Endothelial cell (in vitro differentiated cells): ENCODE measurements at places on chromosomes 1 and 21. TPM values are rescaled to one million over a fixed set of nuclear protein-coding genes. Genes with fewer than 3 reads are reported as not detected.
A peak's percentile ranks its signal among the peaks of the same experiment; 100 is the strongest.

SPRR2F gene
- not detected for total RNA-seq

GNAT2 gene
- 0.26 TPM for total RNA-seq

LRRC38 gene
- not detected for total RNA-seq

DNA sequence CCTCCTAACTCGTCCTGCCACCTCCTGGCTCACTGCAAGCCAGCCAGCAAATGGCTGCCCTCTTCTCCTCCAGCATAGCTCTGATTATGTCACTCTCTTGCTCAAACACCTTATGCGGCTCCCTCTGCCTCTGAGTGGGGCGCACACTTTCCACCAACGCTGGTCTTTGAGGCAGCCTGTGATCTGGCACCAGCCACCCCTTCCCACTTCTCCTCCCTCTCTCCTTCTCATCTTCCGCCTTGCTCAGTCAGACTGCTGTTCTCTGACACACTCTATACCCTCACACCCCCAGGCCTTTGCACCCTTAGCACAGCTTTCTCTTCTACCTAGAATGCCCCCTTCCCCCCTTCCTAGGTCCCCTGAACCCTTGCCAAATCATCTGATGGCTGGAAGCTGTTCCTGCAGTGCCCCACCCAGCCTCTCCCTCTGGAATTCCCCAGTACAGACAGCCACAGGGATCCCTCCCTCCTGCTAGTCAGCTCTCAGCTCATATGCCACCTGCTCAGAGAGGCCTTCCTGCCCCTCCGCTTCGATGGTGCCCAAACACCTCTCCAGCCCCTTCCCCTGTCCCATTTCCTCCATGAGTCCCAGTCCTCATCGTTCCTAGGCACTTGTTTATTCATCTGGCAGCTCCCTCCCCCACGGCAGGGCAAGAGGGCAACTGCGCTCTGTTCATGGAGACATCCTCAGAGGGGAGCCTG is 21.7 kb upstream of the PEF1 start:
- H3K4me3 ChIP-seq = no peak overlapping the region
- H3K4me1 ChIP-seq = peaks cover 20% of the 10 kb centered on the region
- peaks cover 11% of the 10 kb centered on the region for H3K27me3 ChIP-seq
- peaks cover 4% of the 10 kb centered on the region for H3K36me3 ChIP-seq

GRCh38 chr21:41216486-41216885 is 48.5 kb downstream of the BACE2 start:
- H3K27me3 ChIP-seq = peaks cover 5% of the 10 kb centered on the region
- peaks cover 44% of the 10 kb centered on the region for H3K36me3 ChIP-seq
- H3K27ac ChIP-seq = no peak overlapping the region
- no peak for DNase-seq

DNA sequence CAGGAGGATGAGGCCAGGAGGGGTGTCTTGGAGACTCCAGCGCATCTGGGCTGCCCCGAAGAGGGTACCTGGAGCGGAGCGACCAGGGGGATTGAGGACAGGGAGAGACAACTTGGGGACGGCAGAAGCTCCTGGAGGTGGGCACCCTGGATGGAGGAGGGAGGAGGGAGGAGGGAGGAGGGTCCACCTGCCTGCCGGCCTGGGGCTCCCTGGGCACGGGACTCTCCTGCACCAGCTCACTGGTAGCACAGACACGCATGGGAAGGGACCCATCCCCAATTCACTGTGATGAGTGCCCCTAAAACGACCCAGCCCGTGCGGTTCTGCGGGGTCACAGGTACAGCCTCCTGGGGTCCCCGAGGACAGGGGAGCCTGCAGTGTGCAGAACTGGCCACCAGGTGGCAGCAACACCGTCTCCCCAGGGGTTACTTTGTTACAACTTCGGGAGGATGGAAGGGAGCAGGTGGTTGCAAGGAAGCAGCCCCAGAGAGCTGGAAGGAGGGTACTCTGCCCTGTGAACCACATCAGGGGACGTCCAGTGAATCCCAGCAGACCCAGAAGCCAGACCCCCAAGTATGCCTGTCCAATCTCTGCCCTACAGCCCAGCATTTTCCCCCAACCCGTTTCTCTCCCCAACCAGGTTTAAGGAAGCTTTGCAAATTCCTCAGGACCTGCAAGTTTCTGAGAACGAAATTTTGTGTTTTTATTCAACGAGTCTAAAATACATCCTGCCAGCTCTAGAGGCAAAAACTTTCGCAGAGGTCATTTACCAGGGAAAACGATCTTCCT is 482.4 kb downstream of the NPHP4 start:
- no peak overlapping the region for H3K4me3 ChIP-seq
- DNase-seq = peak; percentile 84
- no peak overlapping the region for H3K27ac ChIP-seq
- H3K36me3 ChIP-seq = no peaks in the 10 kb centered on the region
- H3K27me3 ChIP-seq = peaks cover 6% of the 10 kb centered on the region

DNA sequence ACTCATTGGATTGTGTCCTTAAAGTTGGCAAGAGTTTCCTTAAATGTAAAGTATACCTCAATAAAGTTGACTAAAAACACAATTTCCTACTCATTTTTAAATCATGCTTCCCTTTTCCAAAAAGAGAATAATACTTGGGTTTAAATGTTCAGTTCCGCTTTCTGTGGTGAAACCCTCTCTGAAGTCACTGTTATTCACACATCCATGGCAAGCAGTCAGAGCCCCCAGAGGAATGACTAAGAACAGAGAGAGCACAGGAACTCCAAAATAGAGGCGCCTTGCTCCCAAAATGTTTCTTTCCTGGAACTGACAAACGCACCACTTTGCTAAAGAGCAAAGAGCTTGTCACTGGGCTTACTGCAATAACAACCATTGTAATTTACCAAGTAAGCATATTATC is 142.5 kb downstream of the TIAM1 start:
- no peak overlapping the region for H3K27ac ChIP-seq
- no peaks in the 10 kb centered on the region for H3K4me1 ChIP-seq
- H3K27me3 ChIP-seq = peaks cover 4% of the 10 kb centered on the region

- no peak overlapping the region for H3K4me3 ChIP-seq
- no peaks in the 10 kb centered on the region for H3K36me3 ChIP-seq
- H3K27me3 ChIP-seq = peaks cover 3% of the 10 kb centered on the region
- no peaks in the 10 kb centered on the region for H3K4me1 ChIP-seq
- H3K27ac ChIP-seq = no peak overlapping the region
These were observed 102.0 kb upstream of the TRABD2B start for GRCh38 chr1:48099072-48099773.

GRCh38 chr1:53061859-53062707 is at the start of gene PODN:
Gene PODN (plus strand): TSS chr1:53062213. CDS start chr1:53069856, 7,643 bp downstream.
- no peak for DNase-seq
- H3K4me1 ChIP-seq = peaks cover 3% of the 10 kb centered on the region
- H3K27ac ChIP-seq = no peak within 1 kb of the TSS
- H3K36me3 ChIP-seq = no peaks in the 10 kb centered on the region
- peaks cover 17% of the 10 kb centered on the region for H3K27me3 ChIP-seq
